Activated CD4-positive, alpha-beta T cell treated with anti-CD3 and anti-CD28 coated beads, Interleukin-2, amount 50 U/mL, for 24 hours (primary cell): ENCODE measurements at places on chromosomes 16 and 17.

DNA sequence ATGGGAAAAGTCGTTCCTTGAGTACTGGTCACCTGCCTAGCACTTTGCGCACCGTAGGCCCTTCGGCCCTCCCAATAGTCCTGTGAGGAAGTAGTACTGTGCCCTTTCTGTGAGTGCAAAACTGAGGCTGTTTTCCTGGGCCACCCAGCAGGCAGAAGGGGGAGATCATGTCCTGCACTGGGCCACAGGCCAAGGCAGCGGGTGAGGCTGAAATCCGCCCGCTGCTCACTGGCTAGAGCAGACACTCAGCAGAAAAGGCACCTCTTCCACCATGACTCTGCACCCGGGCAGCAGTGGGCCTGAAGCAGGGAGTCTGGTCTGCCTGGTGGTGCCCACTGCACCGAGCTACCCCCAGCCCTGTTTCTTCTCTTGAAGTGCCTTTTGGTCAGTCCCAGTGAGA is 20.2 kb downstream of the METTL22 start:
- no peak for DNase-seq

- DNase-seq = no peak
Observed at GRCh38 chr17:80141463-80142165, 5.3 kb downstream of the EIF4A3 start.

DNA sequence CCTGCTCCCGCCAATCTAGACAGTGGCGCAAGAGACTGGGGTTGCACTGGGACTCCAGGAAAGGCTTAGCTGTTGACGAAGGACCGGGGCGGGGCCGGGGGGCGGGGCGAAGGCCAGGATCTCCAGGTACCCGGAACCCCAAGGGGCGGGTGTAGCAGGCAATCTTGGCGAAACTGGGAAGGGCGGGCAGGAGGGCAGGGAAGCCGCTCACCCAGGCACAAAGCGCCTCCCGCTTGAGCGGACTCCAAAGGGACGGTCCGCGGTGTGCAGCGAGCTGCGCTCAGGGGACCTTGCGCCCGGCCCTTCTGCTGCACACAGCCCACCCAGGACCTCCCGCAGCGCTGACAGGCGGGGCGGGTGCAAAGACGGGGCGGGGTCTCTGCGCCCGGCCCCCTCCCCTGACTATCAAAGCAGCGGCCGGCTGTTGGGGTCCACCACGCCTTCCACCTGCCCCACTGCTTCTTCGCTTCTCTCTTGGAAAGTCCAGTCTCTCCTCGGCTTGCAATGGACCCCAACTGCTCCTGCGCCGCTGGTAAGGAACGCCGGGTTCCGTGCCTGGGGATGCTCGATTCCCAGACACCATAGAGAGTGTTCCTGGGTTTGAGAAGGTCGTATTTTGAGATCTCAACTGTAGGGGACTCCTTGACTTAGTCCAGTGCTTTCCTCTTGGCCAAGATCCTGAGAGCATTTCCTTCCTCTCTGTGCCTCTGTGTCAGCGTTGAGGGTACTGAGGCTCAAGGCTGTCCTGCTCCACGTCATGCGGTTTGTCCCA is at the start of gene MT1F:
TSS of gene MT1F (plus strand) at position 405 of the 772 bp plus-strand sequence. CDS start at position 505, 100 bp downstream.
- peak; percentile 49 for DNase-seq

- DNase-seq = no peak
Observed at GRCh38 chr17:32516940-32517701, 30.3 kb downstream of the CDK5R1 start.

DNA sequence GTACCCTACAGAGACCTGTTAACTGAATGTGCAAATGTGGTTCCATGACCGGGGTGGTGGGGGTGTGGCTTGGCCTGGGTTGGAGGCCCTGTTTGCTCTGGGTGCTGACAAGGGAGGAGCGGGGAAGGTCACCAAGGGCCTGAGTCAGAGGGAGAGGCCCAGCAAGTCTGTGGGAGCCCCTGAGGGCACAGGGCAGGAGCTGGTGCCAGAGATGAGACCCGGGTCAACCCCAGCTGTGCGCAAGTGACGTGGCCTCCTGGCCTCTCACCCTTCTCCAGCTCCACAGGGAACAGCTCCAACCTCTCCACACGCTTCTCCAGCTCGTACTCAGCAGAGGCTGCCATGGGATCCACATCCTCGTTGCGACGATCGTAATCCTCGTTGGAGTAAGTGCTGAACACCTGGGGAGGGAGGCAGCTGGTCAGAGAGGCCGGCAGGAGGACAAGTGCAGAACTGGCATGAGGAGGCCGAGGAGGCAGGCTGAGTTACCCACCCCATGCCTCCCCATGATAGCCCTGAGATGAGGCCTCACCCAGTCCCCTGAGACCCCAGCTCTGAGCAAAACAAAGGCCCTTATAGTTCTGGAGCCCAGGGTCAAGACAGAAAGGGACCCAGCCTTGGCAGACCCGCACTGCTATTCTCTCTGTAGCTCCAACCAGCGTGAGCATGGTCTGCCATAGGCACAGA is 5.5 kb downstream of the PPP1R9B start:
- no peak for DNase-seq

DNA sequence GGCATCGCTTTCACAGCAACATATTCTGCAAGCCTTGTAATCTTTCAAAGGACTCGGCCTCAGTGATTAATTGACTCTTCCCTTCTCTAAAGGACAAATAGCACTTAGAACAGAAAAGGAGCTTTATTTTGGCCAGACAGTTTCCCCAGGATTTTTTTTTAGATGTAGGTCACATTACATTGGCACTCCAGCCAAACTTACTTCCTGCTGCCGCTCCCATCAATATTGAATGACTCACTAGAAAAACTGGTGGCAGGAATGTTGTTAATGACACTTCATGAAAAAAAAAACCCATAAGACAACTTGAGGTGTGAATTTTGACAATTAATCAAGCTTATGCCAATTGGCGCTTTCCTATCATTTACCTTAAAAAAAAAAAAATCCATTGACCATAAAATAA is 432.6 kb downstream of the TOX3 start:
- DNase-seq = no peak

- no peak for DNase-seq
Observed at GRCh38 chr17:57868910-57869616, 19.2 kb upstream of the MRPS23 start.

DNA sequence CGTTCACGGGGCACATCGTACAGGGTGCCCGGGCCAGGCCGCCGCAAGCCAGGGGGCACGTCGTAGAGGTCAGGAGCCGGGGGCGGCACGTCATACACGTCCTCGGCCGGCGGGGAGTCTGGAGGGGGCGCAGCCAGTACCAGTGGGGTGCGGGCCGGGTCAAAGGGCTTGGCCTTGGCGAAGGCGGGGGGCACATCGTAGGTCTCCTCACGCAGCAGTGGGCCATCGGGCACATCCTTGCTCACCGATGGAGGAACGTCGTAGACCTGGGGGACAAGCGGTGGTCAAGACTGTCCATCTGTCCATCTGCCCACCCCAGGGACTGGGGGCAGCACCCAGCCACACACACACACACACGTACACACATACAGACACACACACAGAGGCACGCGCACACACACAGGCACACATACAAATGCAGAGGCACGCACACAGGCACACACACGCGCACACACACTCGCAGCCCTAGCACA is 15.7 kb downstream of the BCAR1 start:
- DNase-seq = no peak

GRCh38 chr16:56120447-56121155 is 70.7 kb upstream of the GNAO1 start:
- no peak for DNase-seq

DNA sequence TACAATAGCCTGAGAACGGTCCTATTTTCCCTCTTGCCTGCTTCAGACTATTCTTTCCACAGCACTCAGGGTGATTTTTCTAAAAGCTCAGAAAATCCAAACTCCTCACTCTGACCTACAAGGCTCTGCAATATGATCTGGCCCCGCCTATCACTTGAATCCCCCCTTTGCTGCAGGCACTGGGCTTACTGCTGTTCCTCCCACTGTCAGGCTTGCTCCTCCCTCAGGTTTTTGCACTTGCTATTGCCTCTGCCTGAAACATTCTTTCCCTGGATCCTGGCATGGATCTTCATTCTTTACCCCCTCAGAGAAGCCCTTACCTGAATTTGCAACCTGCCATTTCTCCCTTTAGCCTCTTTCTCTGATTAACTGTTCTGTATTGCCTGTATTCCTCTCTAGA is 52.3 kb downstream of the RPGRIP1L start:
- DNase-seq = no peak

DNA sequence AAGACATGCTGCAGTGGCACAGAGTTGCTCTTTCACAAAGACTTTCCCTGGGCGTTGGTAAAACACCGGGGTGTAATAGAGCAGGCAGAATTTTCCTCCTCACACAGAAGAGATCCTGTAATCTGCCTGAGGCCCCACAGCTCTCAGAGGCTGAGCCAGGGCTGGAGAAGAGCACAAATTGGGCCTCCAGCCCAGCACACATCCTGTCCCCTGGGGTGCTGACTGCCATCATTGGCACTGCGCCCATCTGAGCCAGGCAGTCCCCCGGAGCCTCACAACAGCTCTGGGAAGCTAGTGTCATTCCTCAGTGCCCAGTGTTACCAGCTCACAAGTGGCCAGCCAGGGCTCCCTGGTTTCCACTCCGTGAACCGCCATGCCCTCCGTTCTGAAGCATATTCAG is 119.4 kb downstream of the SOCS1 start:
- DNase-seq = no peak

DNA sequence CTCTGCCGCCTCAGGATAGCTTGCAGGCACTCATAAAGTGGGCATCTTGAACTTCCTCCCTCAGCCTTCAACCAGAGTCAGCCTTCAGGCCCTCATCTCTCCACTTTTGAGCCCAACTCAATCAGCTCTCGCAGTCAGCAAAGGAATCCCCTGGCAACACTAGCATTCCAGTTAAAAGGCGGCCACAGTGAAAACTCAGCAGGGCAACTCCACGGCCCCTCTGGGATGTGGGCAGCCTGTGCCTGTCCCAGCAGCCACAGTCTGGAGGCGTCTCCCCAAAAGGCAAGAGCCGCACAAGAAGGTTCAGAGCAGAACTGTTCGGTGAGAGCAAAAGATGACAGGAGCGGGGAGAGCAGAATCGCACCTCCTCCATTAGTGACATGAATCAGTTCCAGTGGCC is 9.0 kb downstream of the TMEM11 start:
- DNase-seq = no peak

GRCh38 chr17:17151541-17151940 is 54.6 kb downstream of the PLD6 start:
- no peak for DNase-seq

- DNase-seq = no peak
Observed at GRCh38 chr16:627454-628239, 3.1 kb upstream of the WFIKKN1 start.

GRCh38 chr17:72520665-72521303 is 400.0 kb downstream of the SOX9 start:
- DNase-seq = no peak

DNA sequence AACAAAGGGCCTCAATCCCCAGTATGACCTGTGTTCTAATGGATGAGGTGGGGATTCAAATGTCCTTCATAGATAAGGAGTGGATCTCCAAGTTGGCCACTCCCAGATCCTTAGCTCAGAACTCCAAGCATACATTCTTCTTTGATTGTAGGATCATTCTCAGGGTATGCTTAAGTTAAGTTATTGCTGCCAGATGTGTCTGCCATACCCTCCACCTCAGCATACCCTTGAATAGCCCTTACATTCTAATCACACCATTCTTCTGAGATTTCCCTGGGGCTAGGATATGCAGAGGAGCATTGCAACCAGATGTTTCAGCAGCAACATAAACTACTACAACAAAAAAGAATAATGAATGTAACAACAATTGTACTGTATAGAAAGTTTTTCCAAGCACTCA is 1.6 kb upstream of the KRTAP2-4 start:
- no peak for DNase-seq

DNA sequence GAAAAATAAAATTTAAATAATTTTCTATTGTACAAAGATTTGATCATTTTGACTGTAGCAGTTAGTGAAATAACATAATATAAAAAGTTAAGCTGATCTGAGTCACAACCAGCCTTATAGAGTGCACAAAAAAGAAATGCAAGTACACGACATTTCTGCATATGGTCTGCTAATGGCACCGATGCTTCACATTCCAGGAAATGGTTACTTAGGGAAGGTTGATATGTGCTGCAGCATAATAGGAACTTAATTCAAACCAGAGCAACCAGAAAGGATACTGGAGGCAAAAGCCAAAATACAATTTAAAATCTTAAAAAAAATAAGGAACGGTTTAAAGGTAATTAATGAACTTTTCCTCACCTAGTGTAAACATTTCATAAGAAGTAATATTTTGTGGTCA is 10.0 kb upstream of the CFDP1 start:
- DNase-seq = no peak

- DNase-seq = no peak
Observed at GRCh38 chr17:7137171-7137943, 22.7 kb upstream of the ASGR2 start.

GRCh38 chr17:17347234-17347955 is 44.2 kb downstream of the NT5M start:
- DNase-seq = no peak

DNA sequence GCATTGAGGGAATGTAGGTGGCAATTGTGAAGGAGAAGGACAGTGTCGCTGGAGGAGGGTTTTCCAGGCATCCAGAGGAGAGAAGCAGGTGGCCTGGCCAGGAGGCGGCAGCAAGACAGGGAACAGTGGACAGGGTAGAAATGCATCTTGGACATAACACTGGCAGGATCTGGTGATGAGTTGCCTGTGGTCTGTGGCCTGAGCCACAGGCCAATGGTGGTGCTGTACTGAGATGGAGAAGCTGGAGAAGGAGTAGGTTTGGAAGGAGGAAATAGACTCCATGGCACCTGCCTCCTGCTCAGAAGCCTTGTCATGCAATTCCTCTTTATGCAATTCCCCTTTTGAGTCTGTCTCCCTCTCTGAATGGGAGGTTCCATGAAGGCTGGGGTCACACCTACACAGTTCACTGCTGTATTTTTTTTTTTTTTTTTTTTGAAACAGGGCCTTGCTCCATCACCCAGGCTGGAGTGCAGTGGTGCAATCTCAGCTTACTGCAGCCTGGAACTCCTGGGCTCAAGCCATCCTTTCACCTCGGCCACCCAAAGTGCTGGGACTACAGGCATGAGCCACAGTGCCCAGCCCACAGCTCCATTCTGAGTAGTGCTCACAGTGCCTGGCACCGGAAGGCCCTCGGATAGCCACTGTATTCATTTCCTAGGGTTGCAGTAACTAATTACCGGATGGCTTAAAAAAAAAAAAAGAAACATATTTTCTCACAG is 13.5 kb upstream of the CACNG4 start:
- no peak for DNase-seq

DNA sequence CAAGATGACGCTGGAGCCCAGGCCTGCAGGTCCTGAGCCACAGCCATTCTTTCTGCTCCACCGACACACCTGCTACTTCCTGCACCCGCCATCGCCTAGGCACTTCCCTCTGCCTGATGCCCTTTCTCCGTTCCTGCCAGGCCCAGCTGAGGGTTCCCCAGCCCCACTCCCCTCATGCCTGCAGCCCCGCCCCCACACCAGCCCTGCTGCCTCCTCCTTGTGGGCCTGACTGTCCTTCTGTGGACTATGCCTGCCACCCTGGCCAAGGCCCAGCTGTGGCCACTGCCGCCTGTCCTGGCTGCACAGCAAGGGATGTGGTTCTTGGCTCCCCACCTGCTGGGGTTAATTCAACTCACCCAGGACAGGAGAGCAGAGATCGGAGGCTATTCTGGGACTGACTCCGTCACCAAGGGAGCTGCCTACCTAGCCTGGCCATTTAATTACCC is 7.5 kb downstream of the NATD1 start:
- no peak for DNase-seq

- no peak for DNase-seq
Observed at GRCh38 chr16:52366983-52367382, 180.0 kb downstream of the TOX3 start.

- no peak for DNase-seq
Observed at GRCh38 chr16:69056421-69056820, 49.0 kb upstream of the HAS3 start.

GRCh38 chr16:51550800-51551347 is 399.8 kb upstream of the SALL1 start:
- DNase-seq = no peak
